ENCODE measurements at places on chromosomes 11 and 22. TPM values are rescaled to one million over a fixed set of nuclear protein-coding genes. Genes with fewer than 3 reads are reported as not detected.

Gene UBQLN3
- total RNA-seq = not detected

Gene BRMS1
- total RNA-seq = 76.7 TPM

Gene LRRC10B
- 0.14 TPM for total RNA-seq

Gene OR51B5
- total RNA-seq = not detected
